ENCODE measurements at places on chromosomes 4 and X.

GRCh38 chrX:39162322-39162735, 361.1 kb downstream of the MID1IP1 start:
- no peak for DNase-seq

- DNase-seq, result no peak
Measured at GRCh38 chr4:40984051-40984450, 230.3 kb downstream of the APBB2 start.

- no peak for DNase-seq
Measured at GRCh38 chrX:155966876-155967275, 30.6 kb upstream of the IL9R start.

- DNase-seq, result no peak
Measured at GRCh38 chr4:99635601-99636000, 22.0 kb downstream of the C4orf54 start.

- no peak for DNase-seq
Measured at GRCh38 chr4:139824882-139825522, 159.4 kb downstream of the MGST2 start.

GRCh38 chr4:173746424-173746823, 216.4 kb upstream of the HAND2 start:
- DNase-seq, result no peak

- DNase-seq, result no peak
Measured at GRCh38 chrX:35439692-35440091, 358.4 kb upstream of the MAGEB16 start.

- DNase-seq, result no peak
Measured at GRCh38 chr4:31768756-31769155, 1048.6 kb downstream of the PCDH7 start.

- no peak for DNase-seq
Measured at GRCh38 chr4:55634417-55635128, 1.5 kb downstream of the NMU start.

- no peak for DNase-seq
Measured at GRCh38 chr4:70815370-70815769, 24.3 kb downstream of the GRSF1 start.

GRCh38 chr4:99276417-99276816, 14.4 kb downstream of the ADH1A start:
- no peak for DNase-seq

DNA sequence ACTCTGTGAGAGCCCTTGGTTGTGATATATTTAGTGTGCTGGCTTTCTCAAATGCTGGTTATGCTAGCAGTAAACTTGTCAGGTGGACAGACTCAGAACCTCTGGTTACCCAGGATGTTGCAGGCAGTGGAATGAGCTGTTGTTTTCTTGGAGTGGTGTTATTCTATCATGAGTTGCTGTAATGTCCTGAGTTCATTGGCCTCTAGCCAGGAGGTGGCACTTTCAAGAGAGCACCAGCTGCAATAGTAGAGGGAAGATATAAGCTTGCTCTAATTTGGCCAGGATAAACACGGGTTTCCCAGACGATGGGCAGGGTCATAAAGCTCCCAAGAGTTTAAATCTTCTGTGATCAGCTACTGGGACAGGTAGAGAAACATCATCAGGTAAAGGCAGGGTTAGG, 95.0 kb upstream of the UBQLN2 start:
- DNase-seq, result no peak

- no peak for DNase-seq
Measured at GRCh38 chrX:72492499-72492898, 80.1 kb downstream of the HDAC8 start.

GRCh38 chr4:185792384-185793115, 19.4 kb downstream of the SORBS2 start:
- no peak for DNase-seq

DNA sequence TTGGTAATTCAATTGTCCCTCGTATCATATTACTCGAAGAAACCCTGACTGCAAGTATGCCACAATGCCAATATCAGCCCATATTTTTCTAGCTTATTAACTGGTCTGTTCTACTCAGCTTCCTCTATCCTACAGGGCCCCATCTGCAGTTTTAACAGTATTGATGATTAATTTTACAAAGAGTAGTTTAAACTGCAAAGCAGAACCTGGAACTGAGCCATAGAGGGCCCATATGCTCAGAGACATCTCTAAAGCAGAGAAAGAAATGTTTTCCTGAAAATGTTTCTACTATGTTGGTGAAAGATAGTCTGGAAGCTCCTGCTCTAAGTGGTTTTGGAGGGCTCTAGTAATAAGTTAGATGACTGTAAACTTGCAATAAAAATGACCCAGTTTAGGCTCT, 259.4 kb upstream of the CENPE start:
- DNase-seq, result no peak

Data from stimulated activated CD8-positive, alpha-beta memory T cell treated with anti-CD3 and anti-CD28 coated beads, Interleukin-7, amount 100 ng/mL, for 24 hours (primary cell).